Omental fat pad (tissue), 4 donors: ENCODE measurements at places on chromosomes 5 and 9.

- DNase-seq = no peak
These were observed 151.3 kb upstream of the TLX3 start for GRCh38 chr5:171157775-171158174.

- DNase-seq = no peak
These were observed 39.8 kb upstream of the FUBP3 start for GRCh38 chr9:130539420-130540223.

GRCh38 chr5:110288766-110289511 is 437.5 kb downstream of the TMEM232 start:
- DNase-seq = no peak

DNA sequence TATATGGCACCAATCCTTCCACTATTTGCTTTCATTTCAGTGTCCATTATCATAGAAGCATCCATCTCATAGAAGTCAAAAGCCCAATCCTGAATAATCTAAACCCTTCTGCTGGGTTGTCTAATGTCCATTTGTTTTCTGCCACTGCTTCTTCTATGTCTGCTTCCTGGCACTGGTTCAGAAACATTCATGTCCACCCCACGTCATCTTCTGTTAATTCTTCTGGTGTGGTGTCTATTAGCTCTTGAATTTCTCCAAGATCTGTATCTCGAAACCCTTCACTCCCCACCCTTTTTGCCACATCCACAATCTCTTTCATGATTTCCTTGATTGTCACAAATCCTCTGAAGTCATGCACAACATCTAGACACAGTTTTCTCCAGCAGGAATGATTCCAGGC is 23.2 kb upstream of the GOLGA1 start:
- DNase-seq = no peak
